ENCODE measurements at places on chromosomes 2 and 18. TPM values are rescaled to one million over a fixed set of nuclear protein-coding genes. Genes with fewer than 3 reads are reported as not detected.

GRCh38 chr2:159349674-159350299 is 63.3 kb upstream of the WDSUB1 start:
- H3K4me3 ChIP-seq = no peak overlapping the region
- H3K36me3 ChIP-seq = peaks cover 32% of the 10 kb centered on the region
- H3K27ac ChIP-seq = peak overlapping the region; percentile 16
- H3K27me3 ChIP-seq = no peaks in the 10 kb centered on the region
- H3K4me1 ChIP-seq = no peaks in the 10 kb centered on the region

ALPG gene
- not detected for total RNA-seq

GDF7 gene
- total RNA-seq = 5.9 TPM

DNA sequence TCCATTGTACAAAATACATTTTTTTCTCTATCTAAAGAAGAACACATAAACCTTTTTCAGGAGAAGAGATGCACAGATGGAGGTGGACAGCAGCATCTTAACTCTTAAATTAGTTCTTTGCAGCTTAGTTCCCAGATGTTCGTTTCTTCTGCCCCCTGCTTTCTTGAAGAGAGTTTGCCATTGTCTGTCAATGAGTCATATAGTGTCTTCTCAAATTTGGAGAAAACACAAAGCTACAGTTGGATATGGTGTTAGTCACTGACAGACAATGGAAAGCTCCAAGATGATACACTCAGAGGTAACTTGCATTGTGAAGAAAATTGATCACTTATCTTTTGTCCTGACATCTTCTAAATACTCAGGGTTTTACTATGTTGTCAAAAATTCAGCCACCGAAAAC is 48.8 kb upstream of the TMEFF2 start:
- DNase-seq = no peak
- no peaks in the 10 kb centered on the region for H3K4me1 ChIP-seq
- H3K4me3 ChIP-seq = no peak overlapping the region
- no peaks in the 10 kb centered on the region for H3K36me3 ChIP-seq

- H3K27ac ChIP-seq = no peak overlapping the region
- DNase-seq = no peak
- no peak overlapping the region for H3K4me3 ChIP-seq
- peaks cover 6% of the 10 kb centered on the region for H3K27me3 ChIP-seq
- no peaks in the 10 kb centered on the region for H3K4me1 ChIP-seq
These were observed 1.8 kb upstream of the DRC1 start for GRCh38 chr2:26399771-26400376.

GRCh38 chr18:37662546-37663339 is 97.1 kb upstream of the CELF4 start:
- H3K4me1 ChIP-seq = no peaks in the 10 kb centered on the region
- H3K4me3 ChIP-seq = no peak overlapping the region
- H3K36me3 ChIP-seq = no peaks in the 10 kb centered on the region
- no peak overlapping the region for H3K27ac ChIP-seq
- no peak for DNase-seq

- no peak overlapping the region for H3K27ac ChIP-seq
- no peak for DNase-seq
- H3K4me3 ChIP-seq = no peak overlapping the region
- H3K27me3 ChIP-seq = no peaks in the 10 kb centered on the region
- H3K4me1 ChIP-seq = no peaks in the 10 kb centered on the region
These were observed 193.3 kb downstream of the RNF152 start for GRCh38 chr18:61699397-61700110.

TWSG1 gene
- total RNA-seq = 4.8 TPM

DNA sequence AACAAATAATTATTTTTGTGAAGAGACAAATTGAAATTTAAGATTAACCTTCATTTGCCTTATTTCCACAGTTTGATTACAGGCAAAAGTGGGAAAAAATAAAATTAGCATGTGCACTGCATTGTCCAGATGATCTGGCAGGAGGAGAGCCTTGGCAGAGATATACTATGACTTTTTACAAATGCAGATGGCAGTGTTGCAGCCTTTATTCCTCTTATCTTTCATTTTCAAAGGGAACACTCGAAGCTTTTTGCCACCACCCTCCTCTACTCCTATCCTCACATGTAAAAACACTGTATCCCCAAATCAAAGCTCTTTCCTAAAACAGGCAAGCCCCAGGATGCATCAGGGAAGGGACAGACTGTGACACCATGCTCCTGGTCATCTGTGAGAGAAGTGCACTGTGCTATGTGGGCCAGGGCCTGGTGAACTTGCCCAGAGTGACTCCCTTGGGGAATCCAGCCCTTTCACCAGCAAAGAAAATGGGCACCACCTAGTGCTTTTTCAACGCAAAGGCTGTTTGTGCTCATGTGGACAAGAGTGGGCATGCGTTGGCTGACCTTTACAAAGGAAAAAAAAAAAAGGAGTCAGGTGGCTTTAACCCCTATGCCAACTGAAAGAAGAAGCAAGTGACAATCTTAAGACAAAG is 74.7 kb upstream of the ETAA1 start:
- peaks cover 4% of the 10 kb centered on the region for H3K27me3 ChIP-seq
- H3K4me3 ChIP-seq = no peak overlapping the region
- no peak for DNase-seq
- H3K27ac ChIP-seq = no peak overlapping the region
- no peaks in the 10 kb centered on the region for H3K4me1 ChIP-seq

GNLY gene
- 1.8 TPM for total RNA-seq

TTN gene
- total RNA-seq = 33.3 TPM

RAMP1 gene
- 4.4 TPM for total RNA-seq

GRCh38 chr2:215149060-215149459 is 10.6 kb upstream of the ABCA12 start:
- no peaks in the 10 kb centered on the region for H3K27me3 ChIP-seq
- no peaks in the 10 kb centered on the region for H3K36me3 ChIP-seq
- H3K27ac ChIP-seq = no peak overlapping the region
- H3K4me3 ChIP-seq = no peak overlapping the region
- H3K4me1 ChIP-seq = no peaks in the 10 kb centered on the region

DNA sequence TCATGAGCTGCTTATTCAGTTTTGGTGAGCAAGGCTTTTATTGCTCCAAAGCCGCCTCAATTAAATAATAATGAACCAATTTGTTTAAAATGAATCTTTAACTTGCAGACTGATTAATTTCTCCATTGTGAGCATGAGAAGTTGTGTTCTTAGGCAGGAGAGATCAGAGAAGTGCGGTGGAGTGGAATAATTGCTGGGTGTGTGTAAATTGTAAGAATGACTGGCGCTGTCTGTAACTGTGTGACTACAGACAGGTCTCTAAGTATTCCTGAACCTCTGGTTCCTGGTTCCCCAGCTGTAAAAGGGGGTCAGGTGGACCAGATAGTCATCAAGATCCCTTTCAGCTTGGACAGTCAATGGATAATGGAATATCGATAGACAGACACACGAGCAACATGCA is 98.0 kb upstream of the EFEMP1 start:
- no peak for DNase-seq
- H3K36me3 ChIP-seq = no peaks in the 10 kb centered on the region
- no peaks in the 10 kb centered on the region for H3K27me3 ChIP-seq
- no peaks in the 10 kb centered on the region for H3K4me1 ChIP-seq
- no peak overlapping the region for H3K27ac ChIP-seq

GRCh38 chr2:53315149-53315548 is 452.5 kb upstream of the CHAC2 start:
- no peaks in the 10 kb centered on the region for H3K4me1 ChIP-seq
- H3K4me3 ChIP-seq = no peak overlapping the region
- DNase-seq = no peak
- H3K27me3 ChIP-seq = no peaks in the 10 kb centered on the region
- no peak overlapping the region for H3K27ac ChIP-seq
- H3K36me3 ChIP-seq = no peaks in the 10 kb centered on the region

TRIM43 gene
- not detected for total RNA-seq

DNA sequence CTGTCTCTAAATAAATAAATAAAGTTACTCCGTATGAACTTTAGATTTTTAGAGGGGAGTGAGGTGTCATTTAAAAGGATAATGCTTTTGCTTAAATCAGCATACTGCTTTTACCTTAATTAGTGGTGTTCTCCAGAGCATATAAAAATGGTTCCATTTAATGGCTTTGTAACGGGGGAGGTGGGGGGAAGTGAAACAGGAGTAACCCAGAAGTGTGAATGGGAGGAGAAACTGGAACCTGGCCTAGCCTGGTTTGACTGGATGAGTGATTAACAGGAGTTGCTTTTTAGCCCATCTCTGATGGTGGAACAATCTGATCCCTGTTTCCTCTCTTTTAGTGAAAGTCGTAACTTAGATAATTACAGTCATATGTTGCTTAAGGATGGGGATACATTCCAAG is 1.6 kb downstream of the CNDP2 start:
- peaks cover 58% of the 10 kb centered on the region for H3K4me1 ChIP-seq
- H3K27ac ChIP-seq = peak overlapping the region; percentile 98
- no peaks in the 10 kb centered on the region for H3K27me3 ChIP-seq

AQP4 gene
- total RNA-seq = not detected

KIF1A gene
- not detected for total RNA-seq

GRCh38 chr2:8926356-8926755 is 77.1 kb downstream of the MBOAT2 start:
- H3K27ac ChIP-seq = no peak overlapping the region
- DNase-seq = no peak
- H3K4me3 ChIP-seq = no peak overlapping the region
- H3K27me3 ChIP-seq = no peaks in the 10 kb centered on the region
- H3K4me1 ChIP-seq = no peaks in the 10 kb centered on the region

- no peak overlapping the region for H3K27ac ChIP-seq
- H3K4me3 ChIP-seq = no peak overlapping the region
- no peak for DNase-seq
- H3K4me1 ChIP-seq = no peaks in the 10 kb centered on the region
- peaks cover 6% of the 10 kb centered on the region for H3K27me3 ChIP-seq
These were observed 26.8 kb downstream of the ADRA2B start for GRCh38 chr2:96089356-96090195.

DNA sequence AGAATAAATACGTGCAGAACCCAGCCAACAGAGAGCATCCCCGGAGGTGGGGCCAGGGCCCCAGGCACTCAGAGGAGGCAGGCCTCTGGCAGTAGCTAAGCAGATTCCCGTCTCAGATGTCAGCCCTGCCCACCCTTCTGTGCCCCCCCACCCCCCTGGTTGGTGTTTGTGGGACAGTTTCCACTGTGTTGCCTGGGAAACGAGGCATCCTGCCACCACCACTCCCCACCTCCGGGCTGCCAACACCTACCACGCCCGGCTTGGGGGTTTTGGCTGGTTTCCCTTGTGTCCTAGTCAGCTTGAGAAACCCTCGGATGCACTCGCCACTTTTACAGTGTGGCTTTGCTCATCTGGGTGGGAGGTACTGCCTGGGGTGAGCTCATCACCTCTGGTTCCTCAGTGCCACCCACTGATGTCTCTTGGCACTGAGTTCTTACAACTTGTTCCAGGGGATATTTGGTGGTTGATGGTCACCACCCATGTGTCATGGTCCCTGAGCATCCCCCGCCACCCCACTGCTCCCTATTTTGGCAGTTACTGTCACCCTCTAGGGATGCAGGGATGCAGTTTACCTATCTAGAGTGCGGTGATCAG is 72.4 kb upstream of the YWHAQ start:
- peaks cover 7% of the 10 kb centered on the region for H3K27me3 ChIP-seq
- H3K36me3 ChIP-seq = no peaks in the 10 kb centered on the region
- DNase-seq = no peak

GRCh38 chr2:233747283-233747544 is 12.9 kb upstream of the UGT1A1 start:
- no peaks in the 10 kb centered on the region for H3K4me1 ChIP-seq
- H3K27me3 ChIP-seq = peaks cover 19% of the 10 kb centered on the region
- DNase-seq = no peak
- no peak overlapping the region for H3K27ac ChIP-seq
- no peaks in the 10 kb centered on the region for H3K36me3 ChIP-seq

DNA sequence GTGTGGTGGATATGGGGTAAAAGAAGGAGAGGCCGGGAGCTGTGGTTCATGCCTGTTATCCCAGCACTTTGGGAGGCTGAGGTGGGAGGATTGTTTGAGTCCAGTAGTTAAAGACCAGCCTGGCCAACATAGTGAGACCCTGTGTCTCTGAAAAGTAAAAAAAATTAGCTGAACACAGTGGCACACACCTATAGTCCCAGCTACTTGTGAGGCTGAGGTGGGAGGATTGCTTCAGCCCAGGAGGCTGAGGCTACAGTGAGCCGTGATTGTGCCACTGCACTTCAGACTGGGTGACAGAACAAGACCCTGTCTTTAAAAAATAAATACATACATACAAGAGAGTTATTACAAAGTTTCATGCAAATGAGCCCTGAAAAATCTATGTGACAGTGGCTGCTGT is 80.6 kb downstream of the SPTBN1 start:
- H3K36me3 ChIP-seq = no peaks in the 10 kb centered on the region
- no peak overlapping the region for H3K4me3 ChIP-seq
- peaks cover 20% of the 10 kb centered on the region for H3K4me1 ChIP-seq
- H3K27ac ChIP-seq = no peak overlapping the region
- no peak for DNase-seq
- no peaks in the 10 kb centered on the region for H3K27me3 ChIP-seq

EVX2 gene
- total RNA-seq = not detected

- no peak overlapping the region for H3K27ac ChIP-seq
- H3K4me3 ChIP-seq = no peak overlapping the region
- H3K4me1 ChIP-seq = no peaks in the 10 kb centered on the region
These were observed 202.4 kb upstream of the ZSWIM2 start for GRCh38 chr2:187051350-187051749.

VWA3B gene
- total RNA-seq = not detected

- H3K4me1 ChIP-seq = peaks cover 40% of the 10 kb centered on the region
- no peaks in the 10 kb centered on the region for H3K27me3 ChIP-seq
- H3K36me3 ChIP-seq = peaks cover 79% of the 10 kb centered on the region
- no peak overlapping the region for H3K4me3 ChIP-seq
- H3K27ac ChIP-seq = no peak overlapping the region
These were observed 185.8 kb downstream of the ANKRD44 start for GRCh38 chr2:197124639-197125390.

GRCh38 chr2:230969659-230970015 is 26.3 kb upstream of the SPATA3 start:
- peak overlapping the region; percentile 68 for H3K4me3 ChIP-seq
- peaks cover 18% of the 10 kb centered on the region for H3K4me1 ChIP-seq
- H3K36me3 ChIP-seq = no peaks in the 10 kb centered on the region
- H3K27me3 ChIP-seq = no peaks in the 10 kb centered on the region
- no peak for DNase-seq
- no peak overlapping the region for H3K27ac ChIP-seq

Data from activated B cell treated with CpG ODN at 0.5 μM for 24 hours (primary cell).